ENCODE measurements at places on chromosomes 6 and 20. TPM values are rescaled to one million over a fixed set of nuclear protein-coding genes. Genes with fewer than 3 reads are reported as not detected.

GRCh38 chr20:50325215-50325614 lies 134.6 kb downstream of the CEBPB start:
- DNase-seq = no peak

DNA sequence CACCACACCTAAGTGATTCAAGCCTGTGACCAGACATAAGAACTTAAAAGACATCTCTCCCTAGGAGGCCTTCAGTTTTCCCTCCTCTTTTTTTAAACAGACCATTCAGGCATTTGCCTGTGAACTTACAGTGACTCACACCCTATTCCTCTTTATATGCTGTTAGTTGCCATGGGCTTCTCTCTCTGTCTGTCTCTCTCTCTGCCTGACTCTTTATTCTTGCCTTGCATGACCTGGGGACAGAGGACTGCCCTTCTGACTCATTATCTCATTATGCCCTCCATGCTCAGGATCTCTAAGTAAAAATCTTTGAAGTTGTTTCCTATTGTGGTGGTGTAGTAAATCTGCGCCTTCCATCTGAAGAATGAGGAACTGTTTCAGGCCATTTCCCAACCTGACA lies 442.2 kb upstream of the MAN1A1 start:
- DNase-seq = no peak

GRCh38 chr6:157753291-157753690 lies 69.8 kb upstream of the SNX9 start:
- no peak for DNase-seq

DNA sequence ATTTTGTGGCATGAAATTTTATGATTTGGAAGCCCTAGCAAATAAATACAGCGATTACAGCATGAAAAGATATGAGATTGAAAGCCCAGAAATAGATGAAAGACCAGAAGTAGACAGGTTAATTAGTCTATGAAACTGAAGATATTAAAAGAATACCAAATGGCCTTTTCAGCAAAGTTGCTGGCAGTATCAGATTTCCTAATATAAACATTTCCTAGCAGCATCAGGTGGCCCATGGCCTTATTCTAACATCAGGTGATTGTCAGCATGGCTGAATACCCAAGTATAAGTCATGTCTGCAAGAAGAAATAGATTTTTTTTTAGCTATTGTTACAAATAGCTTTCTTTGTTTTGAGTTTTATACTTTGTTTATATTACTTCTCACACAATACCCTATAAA lies 93.2 kb downstream of the CLVS2 start:
- DNase-seq = no peak

DNA sequence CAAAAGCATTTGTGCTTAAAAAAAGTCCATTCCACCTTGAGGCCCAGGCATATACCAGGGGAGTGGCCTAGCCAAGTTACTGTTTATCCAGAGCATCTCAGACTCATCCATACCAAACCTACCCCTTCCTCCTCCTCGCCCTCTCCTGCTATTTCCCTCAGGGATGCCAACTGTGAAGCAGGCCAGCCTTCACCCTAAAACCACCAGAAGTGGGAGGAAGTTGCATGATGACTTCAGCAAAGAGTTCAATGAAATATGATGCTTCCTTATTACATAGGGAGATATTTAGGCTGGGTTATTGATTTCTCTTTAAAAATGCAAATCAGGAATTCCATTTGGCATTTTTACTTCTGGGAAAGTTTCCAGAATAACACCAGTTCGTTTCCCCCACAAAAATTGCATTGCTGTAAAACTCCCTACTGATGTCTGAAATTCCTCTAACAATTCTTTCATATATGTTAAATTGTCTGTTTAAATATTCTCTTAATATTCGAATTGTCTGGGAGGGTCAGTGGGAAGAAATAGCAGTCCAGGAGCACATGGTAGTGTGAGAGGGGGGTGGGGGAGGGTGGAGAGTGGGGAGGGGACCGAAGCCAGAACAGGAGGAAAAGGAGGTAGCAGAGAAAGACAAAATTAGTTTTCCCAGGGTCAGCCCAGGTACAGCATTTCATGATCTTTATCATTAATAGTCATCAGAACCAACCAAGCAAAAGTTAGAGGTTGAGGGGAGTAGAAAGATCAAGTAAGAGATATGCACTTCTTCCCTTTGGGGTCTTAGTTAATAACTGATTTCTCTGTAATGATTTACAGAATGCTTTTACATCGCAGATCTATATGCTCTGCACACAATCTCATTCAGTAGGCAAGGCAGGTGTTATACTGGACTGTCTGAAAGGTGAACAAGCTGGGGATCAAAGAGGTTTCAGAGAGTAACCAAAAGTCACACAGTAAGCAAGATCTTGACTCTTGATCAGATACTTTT lies 1.7 kb upstream of the TCP11 start:
- DNase-seq = no peak

DNA sequence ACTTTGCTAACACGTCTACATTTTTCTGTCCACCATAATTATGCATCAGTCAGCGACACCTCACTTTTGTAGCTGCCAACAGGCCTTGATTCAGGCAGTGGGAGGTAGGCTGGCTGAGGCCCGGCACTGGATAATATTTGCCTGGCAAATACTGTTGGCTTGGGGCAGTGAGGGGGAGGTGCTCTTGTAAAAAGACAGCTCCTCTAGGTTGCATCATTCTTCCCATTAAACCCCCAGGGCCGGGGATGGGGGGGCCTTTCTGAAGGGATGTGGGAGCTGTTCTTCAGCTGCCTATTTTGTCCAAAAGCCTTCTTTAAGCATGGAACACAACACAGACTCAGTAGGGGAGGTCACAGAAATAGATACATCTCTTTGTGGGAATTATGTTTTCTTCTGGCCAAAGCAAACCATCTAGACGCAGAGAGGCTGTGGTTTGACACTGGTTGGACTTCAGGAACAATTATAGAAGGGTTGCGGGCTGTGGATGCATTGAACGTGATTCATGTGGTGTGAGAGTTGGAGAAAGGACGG lies 338.3 kb upstream of the NT5E start:
- no peak for DNase-seq

DNA sequence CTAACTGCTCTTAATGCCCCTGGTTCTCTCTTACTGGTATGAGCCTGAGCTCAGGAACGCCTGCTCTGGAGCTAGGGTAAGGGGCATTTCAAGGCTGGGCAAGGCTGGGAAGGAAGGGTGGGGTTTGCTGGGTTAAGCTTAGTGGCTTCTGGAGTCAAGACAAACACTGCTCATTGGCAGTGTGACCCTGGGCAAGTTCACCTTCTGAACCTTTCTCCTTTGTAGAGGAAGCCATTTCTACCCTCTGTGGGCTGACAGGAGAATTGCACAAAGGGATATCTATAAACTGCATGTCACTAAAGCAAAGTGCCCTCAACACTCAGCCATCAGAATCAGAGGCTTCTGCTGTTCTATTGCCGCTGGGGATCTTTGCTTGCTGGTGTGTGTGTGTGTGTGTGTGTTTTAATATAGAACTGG lies 20.3 kb upstream of the LRRN4 start:
- no peak for DNase-seq

DNA sequence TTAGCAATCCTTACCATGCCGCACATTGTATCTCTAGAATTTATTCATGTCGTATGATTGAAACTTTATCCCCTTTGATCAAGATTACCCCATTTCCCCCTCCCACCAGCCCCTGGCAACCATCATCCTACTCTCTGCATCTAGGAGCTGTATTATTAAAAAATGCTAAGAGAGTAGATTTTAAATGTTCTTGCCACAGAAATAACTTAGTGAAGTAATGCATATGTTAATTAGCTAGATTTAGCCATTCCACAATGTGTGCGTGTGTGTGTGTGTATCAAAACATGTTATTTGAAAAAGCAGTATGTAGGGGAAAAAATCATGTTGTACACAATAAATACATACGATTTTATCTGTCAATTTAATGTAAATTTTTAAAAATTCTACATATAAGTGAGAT lies 11.9 kb upstream of the SPINT3 start:
- DNase-seq = no peak

DNA sequence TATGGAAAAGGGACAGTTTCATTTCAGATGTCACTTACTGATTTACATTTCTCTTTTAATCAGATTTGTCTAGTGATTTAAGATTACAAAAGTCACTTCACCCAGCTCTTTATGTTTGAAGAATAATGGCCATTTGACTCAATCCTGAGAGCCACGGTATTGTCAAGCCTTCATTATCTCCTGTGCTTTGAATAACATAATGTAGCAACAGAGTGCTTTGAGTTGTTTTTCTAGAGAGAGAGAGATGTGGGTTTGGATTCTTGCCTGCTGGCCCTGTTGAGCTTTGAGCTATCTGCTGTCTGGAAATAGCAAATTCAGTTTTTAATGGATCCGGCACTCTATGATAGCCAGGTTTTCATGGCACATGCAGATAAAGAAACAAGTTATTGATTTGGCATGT lies 478.4 kb upstream of the SOX4 start:
- DNase-seq = no peak

DNA sequence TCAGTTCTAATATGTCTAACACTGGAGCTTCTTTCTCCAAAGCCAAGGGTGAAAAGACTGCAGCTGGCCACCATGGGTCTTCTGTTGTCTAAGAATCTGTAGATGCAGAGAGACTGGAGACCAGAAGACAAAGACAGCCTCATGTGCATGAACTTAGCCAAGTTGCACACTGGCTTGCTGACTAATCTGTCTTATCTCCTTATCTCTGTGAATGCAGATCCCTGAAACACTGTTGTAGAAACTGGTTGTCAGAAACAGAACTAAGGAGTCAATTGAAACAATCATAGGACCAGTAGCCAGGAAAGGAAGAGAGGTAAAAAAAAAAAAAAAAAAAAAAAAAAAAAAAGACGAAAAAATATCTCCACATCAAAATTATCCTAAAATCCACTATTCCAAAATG lies 109.7 kb downstream of the BFSP1 start:
- no peak for DNase-seq

- peak; percentile 43 for DNase-seq
Observed at GRCh38 chr6:106997392-106998158, 23.0 kb upstream of the CD24 start.

DNA sequence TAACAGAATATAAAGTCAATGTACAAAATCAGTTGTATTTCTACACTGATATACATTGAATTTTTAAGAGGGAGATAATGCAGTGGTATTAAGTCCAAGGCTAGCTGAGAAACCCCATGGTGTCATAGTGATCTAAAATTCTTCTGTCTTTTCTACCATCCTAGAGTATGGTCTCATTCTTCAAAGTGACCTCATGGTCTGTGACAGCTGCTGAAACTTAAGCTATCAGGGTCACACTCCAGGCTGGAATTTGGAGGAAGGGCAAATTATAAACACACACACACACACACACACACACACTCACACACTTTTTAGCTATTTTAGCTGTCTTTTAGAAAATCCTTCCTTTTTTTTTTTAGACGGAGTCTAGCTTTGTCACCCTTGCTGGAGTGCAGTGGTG lies 47.3 kb upstream of the DYNLRB1 start:
- no peak for DNase-seq

GRCh38 chr20:7627734-7628663 lies 312.3 kb downstream of the HAO1 start:
- no peak for DNase-seq

DNA sequence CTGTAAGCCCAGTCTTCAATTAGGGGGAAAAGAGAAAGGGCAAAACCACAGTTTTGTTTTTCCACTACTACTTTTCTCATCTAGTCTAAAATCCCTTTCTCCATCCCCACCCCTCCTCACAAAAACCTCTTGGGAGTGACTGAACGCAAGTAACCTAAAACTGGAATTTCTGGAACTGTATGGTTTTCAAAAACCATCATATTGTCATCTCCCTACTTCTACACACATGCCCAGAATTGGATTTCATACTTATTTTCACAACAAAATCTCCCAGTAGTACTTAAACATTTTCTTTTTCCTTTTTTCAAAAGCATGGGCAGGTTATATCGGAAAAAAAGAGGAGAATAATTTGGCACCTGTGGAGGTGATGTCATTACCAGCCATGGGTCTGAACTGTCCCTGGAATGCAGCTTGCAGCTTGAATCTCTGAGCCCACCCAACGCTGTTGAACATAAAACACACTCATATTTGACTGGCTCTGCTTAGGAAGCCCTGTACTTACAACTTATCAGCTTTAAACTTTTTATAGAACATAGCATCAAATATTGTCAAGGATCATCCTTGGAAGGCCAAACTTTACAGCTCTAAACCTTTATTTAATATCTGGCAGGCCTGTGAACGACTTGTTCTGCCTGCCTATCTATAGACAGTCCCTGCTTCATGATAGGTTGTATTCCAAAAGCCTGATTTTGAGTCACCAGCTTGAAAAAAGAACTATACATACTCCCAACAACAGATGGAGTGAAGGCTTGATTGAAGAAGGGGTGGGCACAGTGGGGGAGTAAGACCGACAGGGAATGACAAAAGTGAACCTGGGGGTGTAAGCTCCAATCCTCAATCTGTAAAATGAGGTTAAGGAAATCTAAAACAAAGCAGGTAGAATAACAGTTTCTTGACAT lies 59.3 kb downstream of the EPB41L2 start:
- no peak for DNase-seq

GRCh38 chr6:17881085-17881858 lies 106.2 kb downstream of the KIF13A start:
- DNase-seq = no peak

DNA sequence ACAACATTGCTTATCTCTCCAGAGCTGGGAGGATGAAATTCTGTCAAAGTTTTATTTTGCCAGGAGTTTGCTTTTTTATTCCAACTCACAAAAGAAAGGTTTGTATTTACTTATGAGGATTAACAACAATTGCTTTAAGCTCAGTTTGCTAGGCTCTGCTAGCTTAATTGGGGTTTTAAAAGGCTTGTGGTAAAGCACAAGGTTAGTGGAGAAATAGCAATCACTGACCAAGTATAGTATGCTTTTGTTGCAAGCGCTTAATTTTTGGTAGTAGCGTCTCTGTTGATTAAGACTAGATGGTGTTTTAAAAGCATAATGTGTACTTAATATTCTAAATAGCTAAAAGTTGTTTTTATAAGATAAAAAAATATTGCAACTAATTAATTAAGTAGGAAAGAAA lies 45.7 kb downstream of the TINAG start:
- no peak for DNase-seq

GRCh38 chr20:37341632-37342031 lies 4.3 kb upstream of the SRC start:
- DNase-seq = no peak

- DNase-seq = no peak
Observed at GRCh38 chr6:26155061-26155930, 68.1 kb downstream of the HFE start.

GRCh38 chr20:4112481-4113421 lies 97.4 kb upstream of the RNF24 start:
- no peak for DNase-seq

DNA sequence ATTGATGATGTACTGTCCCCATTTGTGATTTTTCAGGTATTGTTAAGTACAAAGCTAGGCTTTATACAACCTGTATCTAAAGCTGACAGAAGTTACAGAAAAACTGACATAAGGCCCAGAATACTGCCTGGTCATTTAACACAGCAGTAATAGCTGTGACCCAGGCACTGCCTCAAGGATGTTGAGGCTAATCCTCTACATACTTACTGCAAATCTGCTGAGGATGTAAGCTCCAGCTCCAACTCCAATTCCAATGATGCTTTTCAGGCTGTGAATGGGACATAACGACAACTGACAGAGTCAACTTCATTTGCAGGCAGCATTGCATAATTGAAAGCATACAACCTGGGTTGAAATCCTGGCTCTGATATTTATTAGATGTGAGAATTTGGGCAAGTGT lies 36.3 kb upstream of the SLA2 start:
- no peak for DNase-seq

Gene C20orf141
- not detected for total RNA-seq

Gene DEF6
- 74.3 TPM for total RNA-seq

Gene GNRH2
- total RNA-seq = 1.1 TPM

Gene CDS2
- 41.9 TPM for total RNA-seq

Gene LY6G6D
- not detected for total RNA-seq

Gene CLPSL2
- total RNA-seq = not detected

Gene CTCFL
- not detected for total RNA-seq

Gene TFAP2A
- total RNA-seq = not detected

Gene FLRT3
- total RNA-seq = not detected

Gene RIPPLY2
- total RNA-seq = not detected

Gene PPT2
- 19.5 TPM for total RNA-seq

Measured in activated naive CD8-positive, alpha-beta T cell treated with anti-CD3 and anti-CD28 coated beads for 36 hours (primary cell).